ENCODE measurements at places on chromosomes 11 and 22.

DNA sequence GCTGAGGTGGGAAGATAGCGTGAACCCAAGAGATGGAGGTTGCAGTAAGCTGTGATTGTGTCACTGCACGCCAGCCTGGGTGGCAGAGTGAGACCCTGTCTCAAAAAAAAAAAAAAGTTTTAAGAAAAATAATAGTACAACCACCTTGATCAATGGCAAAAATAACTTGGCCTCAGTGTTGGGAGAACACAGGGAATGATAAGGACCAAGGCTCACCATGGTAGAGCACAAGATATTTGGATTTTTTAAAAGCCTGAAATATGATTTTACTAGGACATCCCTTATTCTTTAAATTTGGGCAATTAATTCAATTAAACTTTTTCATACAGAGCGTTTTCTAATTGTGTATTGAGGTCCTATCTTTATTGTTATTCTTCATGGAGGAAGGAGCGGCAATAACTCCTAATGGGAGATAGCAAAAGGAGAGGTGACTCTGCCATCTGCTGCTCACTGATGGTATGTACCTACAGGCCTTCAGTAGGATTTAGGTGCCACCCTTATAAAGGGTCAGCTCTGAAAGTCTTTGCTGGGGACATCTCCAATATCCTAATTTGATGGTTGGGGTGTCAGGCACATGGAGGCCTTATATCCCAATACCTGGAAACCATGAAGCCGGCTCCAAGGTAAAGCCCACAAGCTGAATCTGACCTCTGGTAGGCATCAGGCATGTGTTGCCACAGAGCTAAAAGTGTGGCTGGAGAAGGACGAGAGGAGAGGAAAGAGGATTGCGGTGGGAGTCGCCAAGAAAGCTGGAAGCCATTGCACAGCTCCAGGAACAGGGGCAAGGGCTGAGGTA, 21.9 kb upstream of the POLD3 start:
- peak; percentile 69 for DNase-seq

GRCh38 chr11:67265633-67266448, 432 bp upstream of the GRK2 start:
- DNase-seq, result peak; percentile 99

- DNase-seq, result no peak
Observed at GRCh38 chr11:44753961-44754645, 27.3 kb downstream of the TSPAN18 start.

DNA sequence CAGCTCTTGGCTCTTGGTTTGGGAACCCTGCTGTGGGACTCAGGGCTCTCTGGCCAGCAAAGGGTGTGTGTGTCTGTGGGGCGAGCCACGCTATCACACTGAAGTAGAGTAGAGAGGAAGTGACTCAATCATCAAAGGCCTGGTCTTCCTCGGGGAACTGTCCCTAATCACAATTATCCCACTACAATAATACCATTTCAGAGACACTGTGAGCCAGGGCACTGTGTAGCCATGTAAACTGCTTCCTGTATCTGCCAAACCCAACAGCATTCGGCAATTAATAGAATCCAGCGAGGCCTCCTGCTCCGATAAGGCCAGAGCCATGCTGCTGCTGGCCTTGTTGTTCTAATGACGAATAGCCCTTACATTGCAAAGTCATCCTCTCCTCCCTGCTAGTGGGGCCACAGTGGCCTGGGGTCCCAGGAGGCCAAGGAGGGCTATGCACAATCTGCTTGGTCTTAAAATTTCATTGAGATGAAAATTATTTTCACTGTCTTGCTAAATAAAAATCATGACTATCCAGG, 49.8 kb upstream of the LMO2 start:
- DNase-seq, result no peak

GRCh38 chr11:61949169-61950034, 749 bp upstream of the BEST1 start:
- peak; percentile 59 for DNase-seq

DNA sequence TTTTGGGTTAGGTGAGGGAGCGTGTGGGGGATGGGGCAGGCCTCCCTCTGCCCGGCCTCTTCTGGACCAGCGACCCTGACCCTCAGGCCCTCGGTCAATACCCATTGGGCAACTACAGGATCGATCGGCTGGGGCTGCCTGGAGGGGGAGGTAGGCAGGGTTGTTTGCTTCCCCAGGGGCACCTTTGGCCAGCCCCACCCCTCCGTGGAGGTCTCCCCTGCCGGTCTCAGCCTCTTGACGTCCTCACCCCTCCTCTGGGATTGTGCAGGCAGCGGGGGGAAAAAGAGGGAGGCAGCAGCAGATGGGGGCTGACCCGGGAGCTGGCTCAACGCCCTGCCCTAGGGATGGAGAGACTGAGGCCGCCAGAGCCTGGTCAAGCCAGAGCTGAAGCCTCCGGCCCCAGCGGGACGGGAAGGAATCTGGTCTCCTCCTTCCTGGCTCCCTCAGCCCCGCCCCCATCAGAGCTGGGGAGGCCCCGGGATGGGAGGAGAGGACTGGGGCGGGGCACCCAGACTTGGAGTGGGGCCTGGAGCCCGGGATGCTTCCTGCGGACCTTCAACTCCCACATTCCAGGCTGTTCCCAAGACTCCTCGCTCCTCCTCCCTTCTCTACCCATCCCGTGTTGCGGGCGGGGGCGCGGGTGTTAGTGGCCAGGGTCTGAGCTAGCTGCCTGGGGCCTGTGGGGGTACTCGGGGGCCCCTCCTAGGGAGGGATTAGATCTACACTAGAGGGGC, 14.4 kb upstream of the CDC42EP1 start:
- DNase-seq, result no peak
